HS-5 (cell line): ENCODE measurements at places on chromosomes 6 and 20.

- DNase-seq = peak; percentile 50
These were observed 9.1 kb upstream of the SNX9 start for GRCh38 chr6:157813750-157814455.

DNA sequence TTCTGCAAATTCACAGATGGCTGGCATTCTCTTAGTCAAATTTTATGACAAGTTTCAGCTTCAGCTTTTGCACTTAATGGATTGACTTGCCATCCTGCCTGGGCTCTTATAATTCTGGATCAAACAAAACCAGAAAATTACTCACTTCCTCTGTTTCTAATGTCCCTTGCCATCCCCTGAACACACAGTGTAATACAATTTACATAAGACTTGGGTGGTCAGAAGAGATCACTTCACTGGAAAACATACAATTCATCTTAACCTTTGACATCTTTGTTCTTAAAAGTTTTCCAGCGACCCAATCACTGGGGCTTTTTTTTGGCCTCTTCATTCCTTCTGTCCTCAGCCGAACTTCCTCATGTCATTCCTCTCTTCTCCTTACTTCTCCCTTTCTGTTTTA, 199.0 kb downstream of the ARHGAP18 start:
- DNase-seq = no peak

DNA sequence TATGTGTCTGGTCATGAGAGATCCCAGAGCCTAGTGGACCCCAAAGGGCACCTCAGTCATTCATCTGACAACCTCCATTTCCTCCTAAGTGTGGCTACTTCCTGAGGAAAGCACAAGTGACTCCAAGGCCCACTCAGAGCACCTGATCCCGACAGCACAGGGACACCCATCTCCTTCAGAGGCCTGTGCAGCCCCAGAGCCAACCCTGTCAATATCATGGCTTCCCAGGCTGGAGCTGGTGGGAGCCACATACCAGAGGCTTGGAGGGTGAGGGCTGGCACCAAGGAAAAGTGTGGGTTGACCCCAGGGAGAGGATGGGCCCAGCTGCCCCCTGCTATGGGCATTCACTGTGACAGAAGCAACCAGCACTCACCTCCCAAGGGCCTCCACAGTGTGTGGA, 117.3 kb downstream of the PSMB1 start:
- DNase-seq = no peak

DNA sequence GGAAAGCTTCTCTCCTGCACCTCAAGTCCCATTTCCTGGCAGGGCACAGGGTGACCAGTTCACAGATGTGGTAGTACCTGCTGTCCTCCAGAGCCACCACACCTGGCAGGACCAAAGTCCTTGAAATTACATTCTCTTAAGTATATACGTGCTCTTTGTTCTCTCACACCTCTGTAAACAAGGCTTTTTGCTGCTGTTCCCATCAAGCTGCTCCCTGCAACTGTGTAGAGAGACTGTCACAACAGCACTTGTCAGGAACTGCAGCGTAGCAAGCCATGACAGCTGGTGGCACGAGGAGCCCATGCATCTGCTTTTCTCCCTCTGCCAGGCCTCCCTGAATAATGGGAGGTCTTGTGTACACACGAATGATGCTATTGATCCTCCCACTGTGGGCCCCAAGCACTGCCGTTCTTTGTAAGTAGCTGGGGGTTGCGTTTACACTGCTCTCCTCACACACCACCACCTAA, 431.8 kb downstream of the CD83 start:
- DNase-seq = no peak

GRCh38 chr20:1335961-1336698, 7.2 kb upstream of the SDCBP2 start:
- no peak for DNase-seq

DNA sequence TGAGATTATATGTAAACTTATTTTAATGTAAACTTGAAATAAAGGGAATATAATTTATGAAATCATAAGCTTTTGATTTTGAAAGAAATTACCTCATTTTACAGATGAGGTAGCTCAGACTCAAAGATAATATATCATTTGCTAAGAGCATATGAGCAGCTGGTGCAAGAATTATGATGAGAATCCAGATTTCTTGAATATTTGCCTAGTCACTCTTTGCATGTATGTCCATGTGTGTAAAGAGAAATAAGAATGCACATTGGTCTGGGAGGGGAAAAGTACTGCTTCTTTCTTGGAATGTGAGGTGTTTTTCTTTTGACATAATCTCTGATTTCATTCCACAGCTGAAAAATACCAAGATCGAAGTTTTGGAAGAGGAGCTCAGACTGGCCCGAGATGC, 11.1 kb upstream of the SNRNP48 start:
- DNase-seq = no peak

DNA sequence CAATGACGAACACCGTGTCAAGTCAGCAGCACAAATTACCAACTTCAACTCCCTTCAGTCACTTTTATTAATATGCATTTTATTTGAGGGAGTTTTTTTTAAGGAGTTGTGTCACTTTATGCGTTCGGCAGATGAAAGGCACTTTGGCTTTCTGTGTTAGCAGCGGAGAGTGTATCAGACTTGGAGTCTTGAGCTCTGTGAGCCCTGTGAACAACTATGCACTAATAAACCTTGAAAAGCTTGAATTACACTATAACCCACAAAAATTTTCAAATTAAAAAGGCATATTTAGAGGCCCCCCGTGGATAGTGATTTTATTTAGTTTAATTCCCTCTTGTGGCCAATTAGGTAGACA, 335.3 kb upstream of the NT5E start:
- no peak for DNase-seq

- peak; percentile 36 for DNase-seq
These were observed 27.9 kb downstream of the DNMT3B start for GRCh38 chr20:32789896-32790750.

DNA sequence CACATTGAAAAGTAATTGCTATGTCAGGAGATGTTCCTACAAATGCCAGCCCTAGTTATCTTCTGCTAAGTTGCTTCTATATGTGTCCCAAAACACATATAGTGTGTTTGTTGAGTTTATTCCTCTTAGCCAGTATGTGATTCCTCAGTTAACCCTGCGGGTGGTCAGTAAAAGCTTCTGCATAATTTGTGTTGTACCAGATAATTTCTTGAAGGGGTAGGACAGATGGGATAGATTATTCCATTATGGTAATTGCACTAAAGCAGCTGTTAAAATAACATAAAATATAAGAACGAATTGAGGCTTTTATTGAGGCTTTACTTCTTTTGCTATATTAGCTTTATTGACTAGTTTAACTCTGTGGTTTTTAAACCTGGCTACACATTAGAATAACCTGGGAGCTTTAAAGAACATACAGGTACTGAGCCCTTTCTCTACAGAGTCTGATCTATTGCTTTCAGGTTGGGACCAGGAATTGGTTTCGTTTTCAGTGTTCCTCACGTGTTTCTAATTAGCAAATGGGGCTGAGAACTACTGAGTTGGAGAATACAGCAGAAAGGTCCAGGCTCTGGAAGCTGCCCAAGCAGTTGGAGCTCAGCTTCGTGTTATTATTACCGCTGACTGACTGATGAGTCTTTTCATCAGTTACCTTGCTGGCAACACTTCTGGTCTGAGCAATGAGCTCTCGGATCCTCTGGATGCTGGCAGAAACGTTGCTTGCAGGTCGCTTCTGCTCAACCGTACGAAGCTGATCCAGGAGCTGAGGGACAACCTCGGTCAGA, 56.9 kb downstream of the FAM229B start:
- DNase-seq = no peak

DNA sequence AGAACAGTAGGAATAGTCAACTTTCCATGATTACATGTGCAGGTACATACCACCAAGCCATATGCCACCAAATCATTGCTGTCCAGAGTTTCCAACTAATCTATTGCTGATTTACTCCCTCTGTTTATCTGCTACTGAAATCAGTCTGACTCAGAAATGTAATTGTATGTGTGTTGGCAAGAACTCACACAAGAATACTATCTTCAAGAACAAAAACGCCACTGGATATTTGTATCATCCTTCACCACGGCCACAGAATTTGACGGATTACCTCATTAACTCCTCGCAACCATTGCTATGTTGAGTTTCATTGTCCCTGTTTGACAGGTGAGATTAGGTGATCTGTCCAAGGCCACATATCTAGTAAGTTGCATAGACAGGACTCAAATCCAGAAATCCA, 159.2 kb downstream of the GMPR start:
- no peak for DNase-seq

DNA sequence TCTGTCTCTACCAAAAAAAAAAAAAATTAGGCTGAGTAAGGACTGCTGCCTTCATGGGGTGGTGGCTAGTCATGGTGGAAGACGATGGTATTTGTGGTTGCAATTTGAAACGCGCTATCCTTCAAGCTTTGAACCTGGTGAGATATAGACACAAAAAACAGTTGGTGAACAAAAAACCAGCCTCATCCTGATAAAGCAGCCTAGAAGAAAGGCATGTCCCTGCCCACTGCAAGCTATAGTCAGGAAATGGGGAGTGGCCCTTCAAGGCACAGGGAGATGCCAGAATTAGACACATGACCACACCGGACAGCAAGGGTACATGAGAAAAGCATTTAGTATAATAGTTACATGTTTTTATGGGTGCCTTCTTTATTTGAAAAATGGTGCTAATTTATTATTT, 193.6 kb downstream of the NFATC2 start:
- DNase-seq = no peak

DNA sequence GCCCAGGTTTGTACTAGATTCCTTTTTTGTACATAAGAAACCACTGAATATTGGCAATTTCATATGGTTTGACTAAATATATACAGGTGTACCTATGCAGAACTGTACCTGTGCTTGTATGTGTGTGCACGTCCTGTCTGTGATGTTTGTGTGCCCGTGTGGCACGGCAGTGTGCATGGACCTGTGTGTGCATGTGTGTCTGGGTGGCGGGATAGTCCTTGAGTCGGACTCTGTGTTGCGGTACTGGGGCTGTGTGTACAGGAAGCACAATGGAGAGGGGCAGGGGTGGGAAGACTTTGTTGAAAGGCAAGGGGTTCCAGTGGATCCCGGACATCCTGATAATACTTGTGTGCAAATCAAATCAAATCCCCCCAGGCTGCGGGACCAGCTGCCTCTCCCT, 3.4 kb upstream of the FAM83C start:
- DNase-seq = no peak

DNA sequence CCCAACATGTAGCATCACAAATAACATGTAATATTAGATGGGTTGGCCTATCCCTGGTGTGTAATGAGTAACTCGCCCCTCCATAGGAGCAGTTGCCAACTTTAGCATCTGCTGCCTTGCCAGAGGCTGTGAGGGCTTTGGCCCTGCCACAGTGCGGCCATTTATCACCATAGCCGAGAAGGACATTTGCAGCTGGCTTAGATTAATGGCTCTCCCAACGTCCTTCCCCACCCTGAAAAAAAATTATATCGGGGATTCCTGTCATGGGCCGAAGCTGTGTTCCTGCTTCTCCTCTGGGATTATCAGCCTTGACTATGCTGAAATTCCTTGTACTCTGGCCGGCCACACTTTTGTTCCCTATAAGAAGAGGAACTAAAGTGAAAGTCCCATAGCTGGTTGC, 7.6 kb upstream of the ADIG start:
- DNase-seq = no peak

GRCh38 chr6:130046671-130047070, 28.3 kb downstream of the L3MBTL3 start:
- no peak for DNase-seq

GRCh38 chr20:33291830-33292355, 8.9 kb downstream of the BPIFB1 start:
- DNase-seq = no peak

- DNase-seq = no peak
These were observed 62.7 kb downstream of the FARS2 start for GRCh38 chr6:5323979-5324378.

GRCh38 chr20:4962241-4962855, 39.0 kb downstream of the SLC23A2 start:
- DNase-seq = no peak

GRCh38 chr6:137850816-137851602, 16.1 kb upstream of the TNFAIP3 start:
- no peak for DNase-seq

DNA sequence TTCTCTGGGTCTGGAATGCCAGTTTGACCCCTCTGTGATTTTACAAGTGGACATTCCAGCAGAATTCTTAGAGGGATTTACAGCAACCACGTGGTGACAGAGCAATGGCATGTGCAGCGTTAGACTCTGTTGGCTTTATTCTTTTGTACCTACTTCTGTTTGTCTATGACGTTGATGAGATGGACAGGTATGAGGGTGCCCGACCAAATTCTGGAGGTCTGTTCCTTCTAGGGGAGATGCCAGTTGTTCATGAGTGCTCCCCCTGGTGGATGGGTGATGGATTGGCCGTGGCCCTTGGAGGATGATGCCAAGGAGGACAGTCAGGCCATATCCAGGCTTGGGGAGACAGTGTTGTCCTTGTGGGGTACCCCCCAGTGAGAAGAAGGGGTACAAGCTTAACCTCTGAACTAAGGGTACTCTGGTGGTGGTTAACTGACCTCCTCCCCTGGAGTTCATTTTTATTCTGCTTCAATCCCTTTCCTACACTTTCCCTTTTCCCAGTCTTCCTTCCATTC, 198.6 kb downstream of the DTNBP1 start:
- DNase-seq = no peak

DNA sequence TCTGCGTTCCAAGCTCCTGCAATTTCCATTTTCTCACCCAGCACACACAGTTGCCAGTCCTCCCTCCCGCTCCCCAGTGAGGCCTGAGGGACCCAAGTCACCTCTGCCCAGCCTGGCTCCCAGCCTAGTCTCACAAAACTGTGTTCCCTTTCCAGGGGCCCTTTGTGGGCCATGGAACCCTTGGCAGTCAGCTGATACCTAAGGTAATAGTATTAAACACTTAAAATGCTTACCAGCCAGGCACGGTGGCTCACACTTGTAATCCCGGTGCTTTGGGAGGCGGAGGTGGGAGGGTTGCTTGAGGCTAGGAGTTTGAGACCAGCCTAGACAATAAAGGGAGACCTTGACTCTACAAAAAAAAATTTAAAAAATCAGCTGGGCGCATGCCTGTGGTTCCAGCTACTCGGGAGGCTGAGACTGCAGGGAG, 3.2 kb upstream of the RBM38 start:
- no peak for DNase-seq

DNA sequence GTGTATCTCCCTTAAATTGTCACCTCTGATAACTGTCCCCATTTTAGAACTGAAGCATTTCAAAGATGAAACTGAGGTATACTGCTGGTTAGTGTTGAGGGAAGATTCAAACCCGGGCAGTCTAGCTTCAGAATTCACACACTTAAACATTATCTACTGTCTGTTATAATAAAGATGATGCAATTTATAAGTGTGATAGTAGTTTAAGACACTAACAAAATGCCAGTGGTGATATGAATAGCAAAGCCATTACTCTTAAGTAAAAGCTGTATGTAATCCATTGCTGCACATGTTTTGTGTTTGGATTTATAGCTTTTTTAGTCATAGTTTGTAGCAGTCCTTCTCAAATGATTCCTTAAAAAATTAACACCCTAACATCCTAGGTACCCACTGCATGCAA, 19.8 kb downstream of the USP45 start:
- DNase-seq = no peak

- DNase-seq = peak; percentile 13
These were observed 44.0 kb upstream of the CAP2 start for GRCh38 chr6:17349427-17349826.
